ENCODE measurements at places on chromosomes 6 and 20.
A peak's percentile ranks its signal among the peaks of the same experiment; 100 is the strongest.

- no peak for DNase-seq
Measured at GRCh38 chr6:2877057-2877882, 25.8 kb downstream of the SERPINB9 start.

DNA sequence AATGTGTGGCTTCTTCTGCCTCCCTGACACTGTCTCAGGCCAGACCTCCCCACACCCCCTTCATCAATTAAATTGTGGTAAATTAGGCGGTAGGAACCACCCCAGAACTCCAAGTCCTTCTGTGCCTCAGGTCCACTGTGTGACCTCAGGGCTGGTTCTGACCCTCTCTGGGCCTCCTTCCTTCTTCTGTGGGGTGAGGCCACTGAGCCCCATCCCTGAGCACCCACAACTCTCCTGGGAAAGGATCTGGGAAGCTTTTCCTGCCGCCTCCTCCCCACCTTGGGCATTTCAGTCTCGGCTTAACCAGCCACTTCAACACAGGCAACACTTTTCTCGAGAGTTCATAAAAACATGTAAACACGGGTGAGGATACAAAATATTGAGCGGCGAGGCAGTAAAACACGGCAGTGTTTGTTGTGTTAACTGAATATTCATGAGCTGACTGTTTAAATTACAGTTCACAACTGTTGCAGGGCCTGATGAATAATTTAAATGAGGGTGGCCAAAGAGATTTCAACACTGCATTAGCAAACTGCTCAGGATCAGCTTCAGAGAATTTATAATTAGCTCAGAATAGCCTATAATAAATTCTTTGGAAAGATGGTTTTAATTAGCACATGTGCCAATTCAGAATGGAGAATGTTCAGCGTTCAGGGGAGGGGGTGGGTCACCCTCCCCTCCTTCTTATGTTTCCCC, 112.1 kb downstream of the TOX2 start:
- no peak for DNase-seq

GRCh38 chr6:158649289-158650143, at the start of gene SYTL3:
TSS of gene SYTL3 (plus strand) at chr6:158650054. CDS start at chr6:158663269, 13,215 bp downstream.
- peak; percentile 23 for DNase-seq

GRCh38 chr20:17773619-17774018, 73.9 kb downstream of the BANF2 start:
- DNase-seq = no peak

GRCh38 chr20:24781418-24781980, 167.6 kb upstream of the CST7 start:
- peak; percentile 60 for DNase-seq

GRCh38 chr6:167207527-167207926, 49.7 kb upstream of the GPR31 start:
- DNase-seq = no peak

DNA sequence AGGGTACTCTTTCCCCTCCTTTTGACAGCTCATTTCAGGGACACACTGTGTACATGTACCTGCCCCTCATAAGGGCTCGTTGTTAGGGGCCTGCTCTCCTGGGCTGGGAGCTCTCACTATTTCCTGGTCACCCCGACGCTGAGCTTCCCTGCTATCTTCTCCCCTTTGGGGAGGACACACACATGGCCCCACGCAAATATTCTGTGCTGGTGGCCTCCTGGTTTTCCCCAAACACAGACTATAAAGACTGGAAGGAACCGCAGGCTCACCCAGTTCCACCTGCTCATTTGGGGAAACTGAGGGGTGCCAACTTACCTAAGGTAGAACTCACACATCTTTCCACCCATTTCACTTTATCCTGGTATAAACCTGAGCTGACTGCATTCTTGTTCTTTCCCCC, 301.4 kb upstream of the SUPT3H start:
- no peak for DNase-seq

GRCh38 chr6:87099472-87099871, 4.6 kb upstream of the CGA start:
- no peak for DNase-seq

DNA sequence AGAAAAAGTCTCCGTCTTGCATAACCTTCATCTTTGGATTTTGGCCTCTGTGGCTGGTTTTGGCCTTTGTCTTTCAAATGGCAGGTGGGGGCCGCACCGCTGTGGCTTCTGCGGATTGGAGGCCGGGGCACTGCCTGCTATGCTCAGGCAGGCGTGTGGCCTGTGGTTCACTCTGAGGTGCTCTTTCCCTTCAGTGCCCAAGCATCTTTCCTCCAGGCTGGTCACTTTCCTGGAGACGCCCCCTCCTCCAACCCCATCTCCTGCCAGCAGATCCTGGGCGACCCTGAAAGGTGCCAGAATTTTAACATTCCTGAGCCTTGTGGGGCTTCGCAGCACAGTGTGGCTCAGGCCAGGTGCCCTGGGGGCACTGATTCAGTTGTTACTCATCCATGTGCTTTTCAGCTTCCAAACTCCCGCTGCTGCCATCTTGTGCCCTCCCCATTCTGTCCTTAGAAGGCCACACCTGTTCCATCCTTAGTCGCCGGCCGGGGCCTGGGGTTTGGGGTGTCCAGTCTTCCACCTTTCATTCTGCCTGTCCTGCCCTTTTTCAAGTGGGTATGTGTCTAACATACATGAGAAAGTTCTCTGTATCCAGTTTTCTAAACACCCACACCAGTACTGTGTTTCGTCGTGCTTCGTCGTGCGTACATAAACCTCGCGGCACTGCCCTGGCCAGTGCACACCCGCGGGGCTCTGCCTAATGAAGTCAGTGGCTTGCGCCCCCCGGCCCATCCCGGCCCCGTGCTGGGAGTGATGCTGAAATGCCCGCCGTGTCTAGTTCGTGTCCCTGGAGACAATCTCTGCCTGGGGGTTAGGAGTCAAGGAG, 12.1 kb downstream of the SS18L1 start:
- DNase-seq = no peak

DNA sequence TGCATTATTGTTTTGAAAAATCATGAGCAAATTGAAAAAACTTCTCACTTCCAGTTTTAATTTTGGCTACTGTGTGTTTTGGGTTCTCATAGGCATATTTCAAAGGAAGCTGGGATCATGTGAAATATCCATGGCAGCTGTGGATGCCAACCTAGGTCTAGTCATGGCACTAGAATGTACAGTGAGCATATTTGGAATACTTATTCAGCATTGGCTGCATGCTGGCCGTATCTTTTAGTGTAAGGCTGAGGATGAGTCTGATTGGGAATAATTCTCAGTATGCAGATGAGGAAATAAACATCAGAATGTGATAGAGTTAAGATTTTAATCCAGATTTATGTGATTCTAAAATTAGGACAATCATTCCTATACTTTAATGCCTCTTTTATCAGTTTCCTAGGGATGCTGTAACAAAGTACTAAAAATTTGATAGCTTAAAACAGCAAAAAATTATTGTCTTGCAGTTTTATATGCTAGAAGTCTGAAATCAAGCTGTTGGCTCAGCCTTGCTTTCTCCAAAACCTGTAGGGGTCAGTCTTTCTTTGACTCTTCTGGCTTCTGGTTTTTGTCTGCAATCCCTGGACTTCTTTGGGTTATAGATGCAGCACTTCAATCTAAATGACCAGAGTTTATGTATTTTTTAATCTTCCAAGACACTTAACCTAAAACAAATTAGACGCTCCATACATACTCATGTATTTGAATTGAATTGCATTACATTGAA, 37.7 kb upstream of the DEFB112 start:
- DNase-seq = peak; percentile 2

DNA sequence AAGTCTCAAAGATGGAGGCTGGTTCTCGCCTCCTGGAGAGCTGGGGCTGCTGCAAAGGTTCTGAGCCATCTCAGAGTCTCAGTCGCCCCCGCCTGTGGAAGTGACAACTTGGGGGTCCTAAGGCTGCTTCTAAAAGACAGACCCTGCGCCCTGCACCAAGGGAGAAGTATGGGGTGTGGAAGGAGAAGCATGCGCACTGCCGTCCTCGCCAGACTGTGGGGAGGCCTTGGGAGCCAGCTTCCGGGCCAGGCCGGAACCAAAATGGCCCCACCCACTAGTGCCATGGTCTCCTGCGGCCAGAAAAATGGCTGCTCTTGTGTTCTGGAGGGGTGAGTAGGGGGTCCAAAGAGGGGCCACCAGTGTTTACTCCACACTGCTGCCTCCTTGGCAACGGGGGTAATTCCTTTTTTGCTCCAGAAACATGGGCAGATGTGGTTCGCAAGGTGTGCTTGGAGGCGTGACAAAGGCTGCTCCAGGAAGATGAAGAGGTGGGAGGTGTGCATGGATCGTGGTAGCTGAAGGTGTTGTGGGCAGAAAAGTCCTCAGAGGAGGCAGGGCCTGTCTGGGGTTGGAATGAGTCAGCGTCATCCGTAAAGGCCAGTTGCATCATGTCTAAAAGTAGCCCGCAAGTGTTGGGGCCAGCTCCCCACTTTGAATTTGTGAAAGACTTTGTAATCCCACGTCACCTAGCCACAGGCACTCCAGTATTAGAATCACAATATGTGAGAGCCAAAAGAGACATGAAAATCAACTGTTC, 329.8 kb upstream of the SOX4 start:
- no peak for DNase-seq

DNA sequence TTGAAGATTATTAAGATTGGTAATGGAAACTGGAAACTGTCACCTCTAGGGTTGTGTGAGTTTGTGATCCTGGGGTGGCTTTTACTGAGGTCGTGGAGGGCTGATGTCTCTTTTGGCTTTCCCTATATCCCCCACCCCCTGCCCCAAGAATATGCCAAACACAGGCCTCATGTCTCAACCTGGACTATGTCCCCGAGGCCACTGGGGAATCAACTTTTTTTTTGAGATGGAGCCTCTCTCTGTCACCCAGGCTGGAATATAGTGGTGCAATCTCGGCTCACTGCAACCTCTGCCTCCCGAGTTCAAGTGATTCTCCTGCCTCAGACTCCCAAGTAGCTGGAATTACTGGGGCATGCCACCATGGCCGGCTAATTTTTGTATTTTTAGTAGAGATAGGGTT, 83.3 kb upstream of the RALGAPA2 start:
- DNase-seq = no peak

- DNase-seq = no peak
Measured at GRCh38 chr6:106098383-106099234, 12.5 kb downstream of the PRDM1 start.

GRCh38 chr20:16707674-16708073, 22.2 kb upstream of the SNRPB2 start:
- no peak for DNase-seq

- DNase-seq = no peak
Measured at GRCh38 chr6:138440758-138441357, 36.8 kb downstream of the HEBP2 start.
